Effector CD4-positive, alpha-beta T cell (primary cell): ENCODE measurements at places on chromosomes 7 and 10.
A peak's percentile ranks its signal among the peaks of the same experiment; 100 is the strongest.

GRCh38 chr7:42014625-42015618 lies 222.1 kb downstream of the GLI3 start:
- no peak for DNase-seq

DNA sequence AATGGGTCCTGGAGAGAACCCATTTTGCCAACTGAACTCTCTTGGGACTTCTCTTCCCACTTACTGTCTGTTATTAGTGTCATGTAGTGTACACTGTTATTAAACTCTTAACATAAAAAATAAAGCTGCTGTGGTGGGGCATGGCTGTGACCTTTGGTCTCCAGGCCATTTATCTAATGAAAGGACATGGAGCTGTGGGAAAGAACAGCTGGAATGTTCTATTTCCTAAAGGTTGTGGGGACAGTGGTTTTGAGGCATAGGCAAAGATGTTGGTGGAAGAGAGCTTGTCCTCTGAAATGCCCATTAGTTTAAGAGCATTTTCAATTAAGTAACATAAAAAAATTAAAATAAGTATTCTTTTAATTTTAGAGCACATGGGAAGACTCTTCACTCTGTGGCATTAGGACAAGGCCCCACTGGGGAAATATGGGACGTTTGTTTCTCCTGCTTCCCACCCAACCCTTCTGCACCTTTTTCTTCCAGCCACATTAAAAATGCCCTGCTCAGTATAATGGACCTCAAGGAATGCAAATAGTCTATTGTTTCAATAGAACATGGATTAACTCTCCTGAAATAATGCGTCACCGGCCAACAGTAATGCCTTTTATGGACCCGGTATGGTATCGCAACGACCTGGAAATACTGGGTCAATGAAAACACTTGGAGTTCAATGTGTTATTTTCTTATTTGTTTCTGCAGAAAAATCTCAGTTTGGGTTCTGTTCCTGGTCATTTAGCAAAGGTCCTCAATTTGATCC lies 149.6 kb downstream of the BUB3 start:
- no peak for DNase-seq

DNA sequence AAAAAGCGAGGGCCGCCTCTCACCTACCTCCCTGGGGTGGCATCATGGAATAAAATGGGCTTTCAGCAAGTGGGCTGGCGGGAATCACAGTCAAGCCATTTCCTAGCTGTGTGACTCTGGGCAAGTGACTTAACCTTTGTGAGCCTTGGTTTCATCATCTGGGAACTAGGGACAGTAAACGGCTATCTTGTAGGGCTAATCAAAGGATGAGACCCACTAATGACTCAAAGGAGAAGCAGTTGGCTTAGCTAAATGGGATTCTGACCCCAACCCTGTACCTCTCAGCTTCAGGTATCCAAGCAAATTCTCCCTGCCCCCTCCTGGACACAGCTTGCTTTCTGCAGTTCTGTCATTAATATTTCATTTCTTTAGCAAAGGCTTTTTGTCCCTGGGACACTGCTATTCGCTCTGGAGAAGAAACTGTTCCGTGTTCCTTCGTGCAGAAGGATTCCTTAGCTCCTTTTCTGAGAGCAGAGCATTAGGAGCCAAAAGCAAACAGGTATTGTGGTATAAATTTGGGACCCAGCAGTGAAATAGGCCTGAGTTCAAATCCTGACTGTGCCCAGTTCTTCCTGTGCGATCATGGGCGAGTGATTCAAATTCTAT lies 25.9 kb downstream of the TRIM8 start:
- no peak for DNase-seq

DNA sequence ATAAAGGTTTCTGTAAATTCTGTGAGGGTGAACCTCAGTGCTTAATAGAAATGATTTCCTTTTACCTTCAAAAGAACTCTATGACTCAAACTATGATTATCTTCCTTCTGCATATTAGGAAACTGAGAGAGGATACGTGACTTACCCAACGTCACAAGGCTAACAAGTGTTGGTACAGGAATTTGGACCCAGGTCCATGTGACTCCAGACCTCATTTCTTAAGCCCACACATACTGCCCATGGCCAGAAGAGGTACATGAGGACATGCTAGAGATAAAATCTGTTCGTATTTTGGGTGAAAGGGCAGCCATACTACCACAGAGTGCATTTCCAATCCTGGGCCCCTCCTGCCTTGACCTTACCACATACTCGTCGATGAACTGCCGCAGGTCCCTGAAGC lies 61.5 kb upstream of the TM9SF3 start:
- no peak for DNase-seq

- no peak for DNase-seq
These were observed 2.8 kb upstream of the COL1A2 start for GRCh38 chr7:94391726-94392392.

DNA sequence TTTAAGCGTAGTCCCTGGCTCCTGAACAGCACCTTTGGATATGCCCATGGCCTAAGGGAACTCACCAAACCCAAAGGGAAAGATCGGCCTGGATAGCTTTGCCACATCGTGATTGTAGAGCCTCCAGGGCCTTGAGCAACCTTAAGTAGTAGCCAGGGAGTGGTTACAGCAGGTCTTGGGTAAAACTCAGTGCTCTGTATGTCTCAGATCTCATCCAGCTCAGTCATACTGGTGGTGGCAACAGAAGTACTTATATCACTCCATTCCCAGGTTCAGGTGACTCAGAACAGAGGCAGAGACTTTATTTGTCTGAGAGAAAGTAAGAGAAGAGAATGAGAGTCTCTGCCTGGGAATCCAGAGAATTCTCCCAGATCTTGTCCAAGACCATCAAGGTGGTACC lies 39.1 kb upstream of the AASS start:
- DNase-seq: no peak

DNA sequence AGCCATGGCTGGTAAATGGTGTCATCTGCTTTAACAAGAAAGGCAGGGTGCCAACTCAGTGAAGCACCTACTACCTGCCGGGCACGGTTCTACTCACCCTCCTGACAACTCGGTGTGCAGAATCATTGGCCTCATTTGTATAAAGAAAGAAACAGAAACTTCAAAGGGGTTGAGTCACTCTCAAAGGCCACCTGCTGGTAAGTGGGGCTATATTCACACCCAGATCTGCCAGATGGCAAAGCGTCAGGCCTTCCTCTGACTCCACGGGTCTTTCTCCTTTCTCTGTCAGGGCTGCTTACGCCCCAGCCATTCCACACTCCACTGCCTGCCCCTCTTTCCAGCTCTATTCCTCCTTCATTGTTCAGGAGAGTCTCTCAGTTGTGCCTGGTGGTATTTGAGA lies 309.2 kb downstream of the GFRA1 start:
- DNase-seq: no peak

DNA sequence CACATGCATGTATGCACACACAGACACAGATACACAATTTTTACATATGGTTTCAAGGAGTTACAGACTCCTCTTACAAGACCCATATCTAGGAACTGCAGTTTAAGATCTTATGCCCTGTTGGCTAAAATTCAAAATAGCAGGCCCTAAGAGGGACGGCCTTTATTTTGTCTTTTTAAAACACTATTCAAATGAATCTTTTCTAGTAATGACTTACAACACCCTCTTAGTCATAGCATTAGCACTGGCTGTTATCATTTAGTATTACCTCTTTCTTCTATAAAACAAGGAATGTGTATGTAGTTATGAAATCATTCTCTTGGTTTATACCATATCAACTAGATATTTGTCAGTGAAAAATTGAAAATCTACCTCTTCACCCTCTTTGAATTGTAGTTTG lies 15.3 kb downstream of the PAPSS2 start:
- DNase-seq: no peak

DNA sequence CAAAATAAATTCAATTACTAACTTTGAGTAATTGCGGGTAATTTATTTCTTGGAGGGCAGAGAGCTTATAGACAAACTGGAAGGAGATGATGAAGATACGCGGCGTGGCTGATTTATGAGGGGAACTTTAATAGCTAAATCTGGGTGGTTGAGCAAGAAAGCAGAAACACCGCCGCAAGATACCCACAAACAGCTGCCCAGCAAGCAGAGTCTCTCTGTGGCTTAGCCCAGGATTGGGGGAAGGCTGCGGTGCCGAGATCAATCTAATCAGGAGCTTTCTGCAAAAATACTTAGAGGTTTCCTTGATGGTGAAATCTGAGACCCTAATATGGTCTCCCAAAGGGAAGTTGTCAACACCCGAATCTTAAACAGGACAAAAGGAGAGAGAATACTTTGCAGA lies 94.9 kb upstream of the MGMT start:
- no peak for DNase-seq

GRCh38 chr10:119231654-119232053 lies 24.3 kb downstream of the GRK5 start:
- DNase-seq: no peak

GRCh38 chr10:6056411-6057135 lies 5.6 kb downstream of the IL2RA start:
- DNase-seq: no peak

DNA sequence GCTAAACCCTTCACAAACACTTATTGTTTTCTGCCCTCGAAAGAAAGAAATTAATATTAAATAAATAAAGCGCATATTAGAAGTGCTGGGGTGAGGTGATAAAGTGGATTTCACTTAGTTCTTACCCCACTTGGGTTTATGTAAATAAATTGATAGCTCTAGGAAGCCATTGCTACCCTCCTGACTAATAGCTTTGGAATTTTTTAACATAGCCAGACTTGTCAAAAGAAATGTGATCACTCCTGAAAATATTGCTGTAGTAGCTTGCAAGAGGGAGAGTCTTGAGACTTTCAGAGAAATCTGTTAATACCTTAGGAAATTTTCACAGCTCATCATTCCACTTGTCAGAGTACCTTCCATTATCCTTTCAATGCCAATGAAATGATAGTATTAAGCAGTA lies 7.6 kb downstream of the ARL5B start:
- no peak for DNase-seq

DNA sequence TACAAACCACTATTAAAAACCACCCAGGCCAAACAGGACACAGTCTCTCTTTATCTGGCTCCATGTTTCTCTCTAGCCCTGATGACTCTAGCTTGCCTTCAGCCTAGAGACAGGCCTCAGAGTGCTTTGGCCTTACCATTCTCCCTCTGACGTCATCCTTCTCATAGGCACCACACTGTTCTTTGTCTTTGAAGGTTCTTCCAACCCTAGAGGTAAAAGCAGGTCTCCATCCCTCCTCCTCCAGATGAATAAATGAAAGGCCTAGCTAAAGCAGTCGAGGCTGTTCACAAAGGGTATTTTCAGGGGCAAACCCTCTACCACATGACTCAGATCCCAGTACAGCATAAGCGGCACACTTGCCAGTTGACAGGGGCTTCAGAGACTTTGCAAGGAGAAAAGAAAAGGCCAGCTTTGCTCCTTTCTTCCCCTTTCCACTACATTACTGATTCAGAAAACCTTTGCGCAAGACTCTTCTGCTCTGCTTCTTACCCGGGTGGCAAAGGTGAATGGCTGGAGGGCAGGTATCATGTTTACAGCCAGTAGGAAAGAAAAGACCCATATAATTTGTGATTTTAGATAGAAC lies 14.8 kb downstream of the NFE2L3 start:
- no peak for DNase-seq

- peak; percentile 46 for DNase-seq
These were observed at the start of gene GIMAP8 for GRCh38 chr7:150450491-150451001. TSS of gene GIMAP8 (plus strand) at chr7:150450630. CDS start at chr7:150466699, 16,069 bp downstream.

DNA sequence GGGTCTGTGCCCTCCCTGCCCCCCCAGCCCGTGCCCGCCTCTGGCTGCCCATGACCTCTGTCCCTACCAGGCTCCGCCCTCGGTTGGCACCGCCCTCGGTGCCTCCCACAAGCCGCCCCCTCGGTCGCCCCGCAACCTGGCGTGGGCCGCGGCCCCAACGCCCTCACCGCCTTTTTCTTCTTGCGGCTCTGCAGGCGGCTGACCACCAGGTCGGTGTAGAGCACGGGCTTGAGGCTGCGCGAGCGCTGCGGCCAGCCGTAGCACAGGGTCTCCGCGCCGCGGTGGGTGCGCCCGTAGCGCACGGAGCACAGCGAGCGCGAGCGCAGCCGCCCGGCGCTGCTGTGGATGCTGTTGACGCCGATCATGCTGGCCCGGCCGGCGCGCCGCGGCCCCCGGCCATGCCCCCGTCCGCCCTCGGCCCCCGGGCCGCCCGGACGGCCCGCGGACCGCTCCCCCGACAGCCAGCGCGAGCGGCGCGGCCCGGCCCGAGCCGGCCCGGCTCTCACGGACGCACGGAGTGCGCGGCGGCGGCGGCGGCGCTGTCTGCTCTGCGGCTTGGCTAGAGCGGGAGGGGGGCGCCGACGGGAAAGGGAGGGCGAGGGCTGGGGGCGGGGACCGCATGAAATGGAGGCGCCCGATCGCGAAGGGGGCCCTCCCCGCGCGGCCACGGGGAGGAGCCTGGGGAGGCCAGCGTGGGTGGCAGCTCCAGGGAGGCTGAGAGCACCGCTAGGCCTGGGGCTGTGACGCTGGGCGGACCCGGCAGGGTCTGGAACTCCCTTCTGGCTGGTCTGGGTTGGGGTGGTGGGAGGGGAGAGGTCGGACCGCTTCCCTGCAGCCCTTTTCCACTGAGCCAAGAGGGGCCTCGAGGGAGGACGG lies 9.6 kb downstream of the PSD start:
- DNase-seq: peak; percentile 60

- no peak for DNase-seq
These were observed 402.4 kb downstream of the SEMA3D start for GRCh38 chr7:84784450-84784849.

GRCh38 chr10:127980898-127981297 lies 74.0 kb downstream of the PTPRE start:
- DNase-seq: no peak

DNA sequence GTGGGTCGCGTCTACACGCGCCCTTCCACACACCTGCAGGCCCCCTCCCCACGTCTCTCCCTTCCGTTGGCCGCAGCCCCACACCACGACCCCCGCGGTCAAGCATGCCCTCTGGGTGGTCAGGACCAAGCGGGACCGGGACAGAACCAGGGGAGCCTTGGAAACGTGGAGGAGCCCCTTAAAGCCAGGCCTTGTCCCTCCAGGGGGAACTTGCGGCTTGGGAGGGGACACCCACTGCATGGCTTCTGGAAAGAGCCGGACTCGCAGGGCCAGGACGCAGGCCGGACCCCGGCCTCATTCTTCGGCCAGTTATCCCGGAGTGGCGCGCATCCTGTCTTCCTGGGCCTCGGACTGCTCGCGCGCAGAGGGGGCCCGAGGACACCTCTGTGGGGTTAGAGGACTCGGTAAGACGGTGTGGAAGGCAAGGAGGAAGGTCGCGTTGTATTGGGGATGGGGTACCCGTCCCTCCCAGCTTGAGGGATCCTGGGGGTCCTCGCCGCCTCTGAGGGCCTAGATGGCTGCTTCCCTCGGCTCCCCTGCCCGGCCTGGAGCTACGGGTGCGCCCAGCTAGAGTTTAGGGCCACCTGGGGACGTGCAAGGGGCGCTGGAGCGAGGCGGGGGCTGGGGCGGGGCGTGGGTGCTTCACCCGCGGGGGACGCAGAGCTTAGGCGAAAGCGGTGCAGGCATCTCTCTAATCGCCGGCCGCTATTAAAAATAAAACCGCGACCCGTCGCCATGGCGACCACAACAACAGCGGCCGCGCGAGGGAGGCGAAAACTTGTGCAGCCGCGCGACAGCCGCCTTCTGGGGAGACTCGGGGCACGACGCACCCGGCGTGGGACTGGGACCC lies 1.8 kb upstream of the PDGFA start:
- no peak for DNase-seq

- no peak for DNase-seq
These were observed 370 bp downstream of the TMEM60 start for GRCh38 chr7:77797734-77798393.

GRCh38 chr7:141696348-141696747 lies 5.6 kb downstream of the DENND11 start:
- DNase-seq: no peak
